Midbrain (tissue), 1 donor: ENCODE measurements at places on chromosomes 2 and 18.

GRCh38 chr2:65231892-65232477 is 4.4 kb downstream of the ACTR2 start:
- no peak for DNase-seq

- DNase-seq: no peak
These were observed 132.4 kb downstream of the MREG start for GRCh38 chr2:215880970-215881369.

DNA sequence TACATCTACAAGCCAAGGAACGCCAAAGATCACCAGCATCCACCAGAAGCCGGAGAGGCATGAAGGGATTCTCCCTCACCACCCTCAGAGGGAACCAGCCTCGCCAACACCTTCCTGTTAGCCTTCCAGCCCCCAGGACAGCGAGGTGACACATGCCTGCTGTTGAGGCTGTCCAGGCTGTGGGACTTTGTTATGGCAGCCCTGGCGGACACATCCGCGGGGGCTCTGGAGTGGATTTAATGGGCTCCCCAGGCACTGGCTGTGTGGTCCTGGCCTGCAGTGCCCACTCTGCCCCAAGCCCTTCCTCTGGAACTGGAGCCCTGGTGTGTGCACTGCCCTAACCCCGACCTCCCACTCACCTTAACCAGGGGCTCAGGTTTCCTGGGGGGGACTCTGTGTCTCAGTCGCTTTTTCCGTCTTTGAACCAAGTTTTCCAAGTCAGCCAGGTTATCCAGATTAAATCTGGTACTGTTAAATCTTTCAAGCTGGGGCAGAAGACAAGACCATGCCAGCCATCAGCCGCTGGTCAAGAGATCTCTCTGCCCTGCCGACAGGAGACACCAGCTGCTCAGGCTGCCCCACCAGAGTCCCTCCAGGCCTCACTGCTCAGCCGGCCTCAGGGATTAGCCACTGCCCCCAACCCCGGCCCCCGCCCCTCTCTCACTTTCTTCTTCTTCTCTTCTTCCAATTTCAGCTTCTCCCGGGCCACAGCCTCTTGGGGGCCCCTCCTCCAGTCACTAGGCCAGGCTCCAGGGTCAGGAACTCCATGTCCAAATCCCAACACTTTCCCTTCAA is 1.9 kb downstream of the ANKRD23 start:
- DNase-seq: no peak

GRCh38 chr2:105629634-105630033 is 115.1 kb upstream of the NCK2 start:
- no peak for DNase-seq

- DNase-seq: no peak
These were observed 334.8 kb downstream of the DYSF start for GRCh38 chr2:71788186-71788525.

GRCh38 chr2:71611781-71612527 is 158.6 kb downstream of the DYSF start:
- DNase-seq: no peak

DNA sequence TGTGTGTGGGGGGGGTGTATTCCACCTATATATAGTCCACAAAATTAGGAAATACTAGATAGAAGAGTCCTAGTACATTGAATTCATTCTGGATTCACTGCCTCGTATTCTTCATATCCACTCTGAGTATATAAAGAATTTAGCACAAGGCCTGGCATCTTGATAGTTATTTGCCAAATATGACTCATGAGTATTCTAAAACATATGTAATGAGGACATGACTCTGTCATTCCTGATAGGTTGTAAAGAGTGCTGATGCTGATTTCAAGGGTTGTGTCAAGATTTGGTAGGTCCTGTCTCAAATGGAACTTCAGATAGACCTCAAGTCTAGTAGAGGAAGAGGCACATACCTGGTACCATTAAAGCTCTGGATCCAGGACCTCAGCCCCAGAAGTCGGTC is 173.4 kb upstream of the BOD1L2 start:
- no peak for DNase-seq

DNA sequence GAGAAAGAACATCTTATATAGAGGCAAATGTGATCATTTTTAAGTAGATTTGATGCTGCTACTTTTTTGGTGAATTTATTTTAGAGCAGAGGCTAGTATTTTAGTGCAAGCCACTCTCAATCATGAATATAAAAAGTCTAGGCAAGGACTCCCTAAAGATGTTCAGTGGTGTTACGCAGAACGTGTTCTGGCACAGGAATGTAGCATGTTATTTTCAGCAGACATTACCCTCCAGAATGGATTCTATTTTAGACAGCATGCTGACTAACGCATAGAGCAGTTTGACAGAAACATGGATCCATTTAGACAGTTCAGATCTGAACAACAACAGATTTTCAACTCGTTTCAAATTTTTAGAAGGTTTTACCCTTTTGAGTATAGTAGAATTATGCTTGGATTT is 54.1 kb downstream of the DSC3 start:
- DNase-seq: no peak

- DNase-seq: no peak
These were observed 67.1 kb downstream of the MARCO start for GRCh38 chr2:119009110-119009509.

GRCh38 chr2:175446201-175446600 is 264.7 kb upstream of the ATP5MC3 start:
- DNase-seq: no peak
